ENCODE measurements at places on chromosomes 1 and 21. TPM values are rescaled to one million over a fixed set of nuclear protein-coding genes. Genes with fewer than 3 reads are reported as not detected.

RAD54L gene
- 18.9 TPM for total RNA-seq

TRPM2 gene
- not detected for total RNA-seq

DNA sequence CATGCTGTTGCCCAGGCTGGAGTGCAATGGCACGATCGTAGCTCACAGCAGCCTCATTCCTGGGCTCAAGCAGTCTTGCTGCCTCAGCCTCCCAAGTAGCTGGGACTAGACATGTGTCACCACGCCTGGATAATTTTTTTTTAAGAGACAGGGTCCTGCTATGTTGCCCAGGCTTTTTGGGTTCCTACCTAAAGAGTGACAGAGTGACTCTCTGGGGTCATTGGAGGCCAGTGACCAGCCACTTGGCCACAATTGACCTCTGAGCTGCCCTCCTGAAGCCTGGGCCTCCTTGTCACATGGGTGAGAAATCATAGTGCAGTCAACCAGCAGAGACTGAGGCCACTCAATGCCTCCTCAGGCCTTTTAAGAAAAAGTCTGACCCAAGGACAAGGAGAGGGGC lies 5.7 kb downstream of the DIO1 start:
- no peak for DNase-seq

- DNase-seq, result peak; percentile 89
These were observed 6.8 kb upstream of the AKR1A1 start for GRCh38 chr1:45543581-45544417.

ZNF593OS gene
- total RNA-seq, result not detected

PPIAL4G gene
- not detected for total RNA-seq

DNA sequence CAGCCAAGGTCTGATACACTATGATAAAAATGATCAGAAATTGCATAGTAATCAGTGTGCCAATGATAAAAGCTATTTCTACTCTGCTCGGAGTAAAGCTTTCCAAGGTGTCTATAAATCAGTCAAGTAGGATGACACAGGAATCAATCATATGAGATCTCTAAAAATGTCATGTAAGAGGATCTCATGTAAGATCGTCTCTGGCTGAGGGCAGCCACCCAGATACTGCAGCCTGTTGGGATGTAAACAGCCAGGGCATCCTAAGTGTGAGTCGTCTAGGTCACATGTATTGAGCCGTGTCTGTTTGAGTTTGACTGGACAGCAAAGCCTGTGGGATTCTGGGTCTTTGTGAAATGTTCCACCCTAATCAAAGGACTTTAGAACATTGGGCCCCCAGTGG lies 2.8 kb upstream of the TEX35 start:
- no peak for DNase-seq

DNA sequence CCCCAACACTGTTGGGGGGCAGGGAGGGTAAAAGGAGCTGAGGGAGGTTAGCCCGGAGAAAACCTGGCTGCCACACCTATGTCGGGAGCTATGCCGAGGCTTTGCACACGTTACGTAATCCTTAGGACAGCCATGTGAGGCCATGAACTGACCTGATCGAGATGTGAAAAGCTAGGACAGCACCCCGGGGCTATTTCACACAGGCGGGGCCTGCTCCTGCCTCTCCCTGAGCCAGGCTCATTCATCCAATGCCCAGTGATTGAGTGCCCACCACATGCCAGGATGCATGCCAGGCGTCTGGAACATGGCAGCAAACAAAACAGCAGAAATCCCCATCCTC lies 30.2 kb downstream of the LDLRAP1 start:
- no peak for DNase-seq

DNA sequence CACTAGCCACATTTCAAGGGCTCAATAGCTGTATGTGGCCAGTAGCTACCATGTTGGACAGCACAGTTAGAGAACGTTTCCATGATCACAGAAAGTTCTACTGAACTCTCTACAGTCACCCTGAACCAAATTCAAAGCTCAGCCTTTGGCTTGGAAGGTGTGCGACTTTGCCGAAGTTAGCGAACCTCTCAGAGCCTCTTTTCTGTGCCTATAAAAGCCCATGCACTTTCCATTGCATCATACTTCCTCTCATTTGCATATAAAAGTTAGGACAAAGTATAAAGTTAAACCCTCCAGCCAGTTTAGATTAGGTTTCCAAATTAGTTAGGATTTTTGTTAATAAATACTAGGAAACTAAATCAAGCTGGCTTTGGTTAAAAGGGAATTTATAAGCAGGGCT lies 4.7 kb upstream of the SLC1A7 start:
- no peak for DNase-seq

DNA sequence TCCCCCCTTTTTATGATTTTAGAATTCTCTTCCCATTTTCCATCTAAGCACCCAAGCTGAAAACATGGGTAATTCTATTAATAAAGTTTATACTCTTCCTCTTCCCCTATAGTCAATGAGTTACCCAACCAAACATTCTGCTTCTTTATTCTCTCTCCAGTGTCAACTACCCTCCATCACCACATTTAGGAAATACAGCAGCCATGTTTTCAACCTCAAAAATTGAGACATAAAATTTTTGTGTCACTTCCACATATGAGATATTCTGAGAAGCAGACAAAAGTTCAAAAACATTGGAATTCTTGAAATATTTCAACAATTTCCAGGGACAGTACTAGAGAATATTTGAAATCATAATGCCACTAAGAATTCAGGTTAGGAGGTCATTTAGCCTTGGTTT lies 64.8 kb upstream of the ATP1A1 start:
- DNase-seq, result no peak

DNA sequence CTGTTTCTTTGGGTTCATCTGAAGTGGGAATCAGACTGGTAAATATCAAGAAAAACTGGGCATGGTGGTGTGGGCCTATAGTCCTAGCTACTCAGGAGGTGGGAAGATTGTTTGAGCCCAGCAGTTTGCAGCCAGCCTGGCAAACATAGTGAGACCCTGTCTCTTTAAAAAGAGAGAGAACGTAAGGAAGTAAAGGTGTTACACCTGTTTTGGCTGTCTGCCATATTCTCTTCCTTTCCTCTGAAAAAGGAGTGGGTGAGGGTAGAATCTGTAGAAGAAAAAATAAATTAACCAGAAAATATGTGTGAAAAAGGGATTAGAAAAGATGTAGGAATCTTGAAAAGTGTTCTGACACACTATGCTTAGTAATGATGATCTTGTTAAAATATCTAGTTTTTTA lies 20.0 kb downstream of the AHCYL1 start:
- DNase-seq, result no peak

DNA sequence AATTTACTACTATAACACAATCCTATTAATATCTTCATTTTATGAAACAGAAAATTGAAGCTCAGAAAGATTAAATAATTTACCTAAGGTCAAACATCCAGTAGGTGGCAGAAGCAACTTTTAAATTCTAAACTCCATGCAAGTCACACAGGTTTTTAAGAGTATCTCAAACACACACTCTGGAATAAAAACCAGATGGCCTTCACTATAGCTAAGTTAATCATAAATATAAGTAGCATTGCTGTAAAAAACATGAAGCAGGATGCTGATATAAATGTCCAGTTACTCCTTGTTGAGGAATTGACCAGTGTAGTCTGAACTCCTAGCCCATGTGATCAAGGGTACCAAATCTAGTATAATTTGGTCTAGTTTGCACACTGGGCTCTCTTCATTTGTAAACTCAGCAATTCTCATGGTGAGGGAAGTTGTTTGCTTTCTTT lies 9.4 kb upstream of the FMO3 start:
- peak; percentile 18 for DNase-seq

IQGAP3 gene
- 48.6 TPM for total RNA-seq

GRCh38 chr1:43554444-43554992 lies 23.8 kb downstream of the PTPRF start:
- no peak for DNase-seq

HSPA6 gene
- total RNA-seq, result not detected

DNA sequence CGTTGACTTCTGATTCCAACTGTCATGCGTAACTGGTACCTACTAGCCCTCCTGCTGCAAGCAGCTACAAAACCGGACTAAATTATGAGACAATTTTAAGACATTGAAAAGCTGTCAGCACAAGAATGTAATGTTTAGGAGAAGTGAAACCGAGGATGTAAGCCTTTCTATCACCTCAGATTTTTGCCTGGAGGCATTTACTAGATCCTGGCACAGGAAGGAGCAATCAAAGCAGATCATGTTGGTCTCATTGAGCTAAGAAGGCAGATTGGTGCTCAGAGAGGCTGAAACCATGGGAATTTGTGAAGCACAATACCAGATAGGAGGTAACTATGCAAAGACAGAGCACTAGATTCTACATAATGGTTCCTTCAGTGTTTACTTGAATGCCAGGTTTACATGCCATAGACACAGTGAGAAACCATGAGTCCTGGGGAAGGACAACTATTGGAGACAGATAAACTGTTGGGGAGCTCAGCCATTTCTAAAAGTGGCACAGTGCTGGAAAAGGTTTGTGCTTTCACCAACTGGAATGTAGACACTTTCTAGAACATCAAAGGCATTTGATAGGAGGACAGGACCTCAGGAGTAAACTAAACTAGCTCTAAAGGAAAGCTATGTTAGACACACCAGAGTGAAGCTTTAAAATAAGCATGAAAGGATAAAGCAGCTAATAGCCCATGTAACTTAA lies 179.4 kb downstream of the LYPLAL1 start:
- DNase-seq, result no peak

UBASH3A gene
- total RNA-seq, result not detected

- DNase-seq, result no peak
These were observed 94.7 kb downstream of the LIPI start for GRCh38 chr21:14116080-14116481.

SLC16A4 gene
- 2.1 TPM for total RNA-seq

GJA4 gene
- total RNA-seq, result 22.1 TPM

DNA sequence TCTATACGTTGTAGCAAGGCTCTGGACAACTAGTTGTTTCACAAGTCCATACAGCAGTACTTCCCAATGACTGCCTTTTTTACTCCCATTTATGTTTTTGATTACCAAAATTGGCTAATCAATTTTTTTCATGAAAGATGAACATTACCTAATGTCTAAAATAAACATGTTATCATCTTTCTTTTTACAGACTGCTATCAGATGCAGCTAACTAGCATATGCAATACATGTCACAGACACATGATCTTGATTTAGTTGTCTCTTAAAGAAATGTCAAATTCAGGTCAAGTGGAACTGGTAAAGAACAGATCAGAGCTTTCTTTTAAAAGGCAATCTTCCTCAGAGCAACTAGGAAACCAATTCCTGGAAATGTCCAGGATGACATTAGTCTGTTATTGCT lies 630 bp upstream of the DBT start:
- DNase-seq, result no peak

DNA sequence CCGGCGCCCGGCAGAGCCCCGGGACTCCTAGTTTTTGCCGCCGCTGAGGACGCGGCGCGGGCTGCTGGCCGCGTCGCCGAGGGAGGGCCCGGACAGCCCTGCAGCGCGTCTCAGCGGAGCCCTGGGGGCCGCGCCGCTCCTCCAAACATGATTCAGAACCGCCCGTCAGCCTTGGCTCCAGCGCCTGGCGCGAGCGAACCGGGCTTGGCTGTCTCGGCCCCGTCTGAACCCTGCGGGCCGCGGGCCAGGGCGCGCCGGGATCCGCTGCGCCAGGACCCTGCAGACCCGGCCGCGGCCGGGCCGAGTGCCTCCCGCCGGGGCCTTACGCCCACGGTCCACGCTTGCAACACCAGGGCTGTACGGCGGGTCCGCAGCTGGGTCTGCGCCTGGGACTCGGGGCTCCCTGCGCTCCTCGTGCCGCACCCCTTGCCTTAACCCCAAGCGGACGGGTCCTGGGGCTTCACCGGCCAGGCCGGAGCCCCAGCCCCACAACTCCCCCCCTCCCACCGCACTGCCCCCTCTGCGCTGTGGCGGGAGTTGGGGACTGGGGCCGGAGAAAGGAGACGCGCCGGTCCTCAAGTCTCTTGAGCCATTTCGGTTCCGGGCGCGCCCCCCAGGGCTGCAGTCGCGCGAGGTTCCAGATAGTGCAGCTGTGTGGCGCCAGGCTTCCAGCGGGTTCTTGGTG lies 48.4 kb upstream of the CD34 start:
- DNase-seq, result peak; percentile 63
